ENCODE measurements at places on chromosomes 11 and 22.

GRCh38 chr22:46377525-46378425, 42.3 kb downstream of the TRMU start:
- no peak for DNase-seq

GRCh38 chr22:20240447-20240764, 27.7 kb downstream of the RTN4R start:
- DNase-seq, result no peak

DNA sequence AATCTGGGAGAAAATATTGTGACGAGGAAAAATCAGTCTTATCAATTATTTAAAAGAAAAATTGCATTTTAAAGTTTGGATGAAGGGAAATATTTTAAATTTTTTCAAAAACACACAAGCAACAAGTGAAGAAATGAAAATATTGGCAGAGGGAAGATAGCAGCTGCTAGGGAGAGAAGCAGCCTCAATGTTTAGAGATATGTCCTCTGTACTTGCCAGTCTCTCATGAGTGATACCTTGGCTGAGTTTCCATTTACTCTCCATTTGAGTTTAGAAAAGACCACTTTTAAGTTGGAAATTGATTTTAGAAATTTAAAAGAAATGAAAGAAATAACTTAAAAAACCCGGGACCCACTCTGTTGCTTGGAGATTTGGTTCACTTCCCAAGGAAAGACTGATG, 88.6 kb upstream of the DBX1 start:
- no peak for DNase-seq

GRCh38 chr11:73461964-73462363, 85.8 kb downstream of the RELT start:
- DNase-seq, result no peak

DNA sequence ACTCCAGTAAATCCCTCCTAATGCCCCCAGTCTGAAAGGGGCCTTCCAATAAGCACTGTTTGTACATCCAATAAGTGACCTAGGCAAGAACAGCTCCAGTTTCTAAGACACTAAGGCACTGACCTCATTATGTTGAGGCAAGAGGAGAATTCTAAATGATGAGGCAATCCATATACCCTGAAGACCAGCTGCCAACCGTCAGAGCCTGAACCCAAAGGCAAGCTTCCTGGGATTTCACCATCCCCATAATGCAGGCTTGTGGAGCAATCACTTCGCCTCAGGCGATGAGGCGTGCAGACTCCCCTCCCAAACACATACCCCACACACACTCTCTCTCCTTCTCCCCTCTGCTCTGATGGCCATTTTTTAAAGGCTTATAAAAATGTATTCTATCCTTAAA, 49.5 kb downstream of the LGR4 start:
- no peak for DNase-seq

DNA sequence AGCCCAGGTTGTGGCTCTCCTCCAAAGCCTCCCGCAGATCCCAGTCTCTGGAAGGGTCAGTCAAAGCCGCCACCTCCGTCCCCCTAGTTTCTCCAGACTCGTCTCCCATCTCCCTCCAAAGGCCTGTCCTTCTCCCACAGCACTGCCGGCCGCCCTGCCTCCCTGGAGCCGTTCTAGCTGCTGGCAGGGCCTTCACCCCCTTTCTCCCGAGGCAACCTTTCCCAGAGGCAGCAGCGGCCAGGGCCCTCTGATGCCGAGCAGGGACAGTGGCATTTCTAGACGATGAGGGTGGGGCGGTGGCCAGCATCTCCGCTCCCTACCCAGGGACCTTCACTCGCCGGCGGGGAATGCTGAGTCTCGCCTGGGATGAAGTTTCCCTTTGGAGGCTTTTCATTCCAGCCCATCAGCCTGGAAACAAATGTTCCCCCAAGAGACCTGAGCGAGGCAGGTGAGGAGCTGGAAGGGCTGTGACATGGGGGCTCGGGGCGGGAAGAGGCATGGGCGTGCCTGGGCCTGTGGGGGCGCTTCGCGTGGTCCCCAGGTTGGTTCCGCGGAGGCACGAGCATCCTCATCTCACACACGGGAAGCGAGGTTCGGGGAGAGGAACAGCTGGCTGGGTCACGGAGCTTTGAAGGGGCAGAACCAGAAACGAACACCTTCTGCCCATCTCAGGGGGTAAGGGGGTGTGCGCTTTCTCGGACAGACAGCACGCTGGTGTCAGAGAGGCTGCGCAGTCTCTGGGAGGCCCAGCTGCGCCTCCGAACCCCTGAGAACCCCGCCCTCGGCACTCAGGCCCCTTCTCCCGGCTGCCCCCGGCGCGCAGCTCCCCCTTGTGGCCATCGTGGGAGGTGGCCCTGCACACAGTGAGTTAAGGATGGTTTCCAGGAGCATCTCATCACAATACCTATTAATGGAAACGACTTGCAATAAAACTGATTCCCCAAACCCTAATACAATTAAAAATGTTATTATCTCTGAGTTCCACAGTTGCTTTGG, 18.1 kb upstream of the KLHL35 start:
- no peak for DNase-seq

DNA sequence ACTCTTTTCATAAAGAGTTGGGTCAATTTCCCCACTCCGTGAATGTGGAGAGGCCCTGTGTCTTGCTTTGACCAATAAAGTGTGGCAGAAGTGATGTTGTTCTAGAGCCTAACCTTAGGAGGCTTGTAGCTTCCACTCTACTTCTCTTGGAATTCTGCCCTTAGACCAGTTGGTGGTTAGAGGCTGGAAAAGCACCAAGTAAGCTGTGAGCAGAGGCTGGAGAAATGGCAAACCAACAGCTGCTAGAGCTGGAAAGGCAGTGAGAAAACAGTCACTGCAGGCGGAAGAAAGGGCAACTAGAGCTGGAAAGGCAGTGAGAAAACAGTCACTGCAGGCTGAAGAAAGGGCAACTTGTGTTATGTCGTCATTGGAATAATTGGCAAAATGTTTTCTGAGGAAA, 29.8 kb upstream of the MSANTD2 start:
- DNase-seq, result no peak

DNA sequence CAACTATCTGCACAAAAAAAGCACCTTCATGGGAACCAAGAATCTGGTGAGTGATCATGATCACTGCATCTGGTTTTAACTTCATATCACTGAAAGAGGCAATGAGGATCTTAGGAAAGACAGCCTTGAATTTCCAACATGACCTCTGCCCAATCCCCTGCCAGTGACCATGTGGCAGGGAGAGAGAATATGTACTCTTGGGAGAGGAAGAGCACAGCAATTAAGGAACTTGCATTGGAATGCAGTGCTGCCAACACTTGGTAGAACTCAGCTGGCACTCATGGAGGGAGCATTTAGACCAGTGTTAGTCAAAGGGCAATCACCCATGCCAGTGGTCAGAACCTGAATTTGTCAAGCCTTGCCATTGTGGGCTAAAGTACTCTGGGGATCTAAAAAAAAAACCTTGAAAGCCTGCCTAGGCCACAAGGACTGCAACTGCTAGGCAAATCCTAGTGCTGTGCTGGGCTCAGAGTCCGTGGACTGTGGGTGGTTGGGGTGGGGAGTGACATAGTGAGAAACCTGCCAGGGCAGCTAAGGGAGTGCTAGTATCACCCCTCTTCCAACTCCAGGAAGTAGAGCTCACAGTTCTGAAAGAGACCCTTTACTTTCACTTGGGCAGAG, 23.1 kb downstream of the JRKL start:
- DNase-seq, result no peak

DNA sequence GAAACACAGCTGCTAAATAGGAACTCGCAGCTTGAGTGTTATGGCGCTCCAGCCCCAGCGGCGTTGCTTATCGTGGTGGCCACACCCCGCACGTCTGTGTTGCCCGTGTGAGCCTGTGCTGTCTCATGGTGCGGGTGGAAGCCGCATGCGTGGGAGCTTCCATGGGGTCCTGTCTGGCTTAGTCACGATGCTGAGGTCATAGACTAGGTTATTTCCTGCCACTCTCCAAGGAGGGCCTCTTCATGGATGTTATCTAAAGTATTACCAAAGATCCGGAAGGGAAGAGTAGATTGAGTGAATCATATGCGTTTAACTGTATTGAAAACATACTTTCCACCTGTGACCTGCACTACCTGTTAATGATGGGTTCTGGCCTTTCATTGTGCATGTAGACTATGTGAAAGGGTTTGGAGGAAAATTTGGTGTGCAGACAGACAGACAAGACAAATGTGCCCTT, 21.7 kb downstream of the CTTN start:
- DNase-seq, result no peak

DNA sequence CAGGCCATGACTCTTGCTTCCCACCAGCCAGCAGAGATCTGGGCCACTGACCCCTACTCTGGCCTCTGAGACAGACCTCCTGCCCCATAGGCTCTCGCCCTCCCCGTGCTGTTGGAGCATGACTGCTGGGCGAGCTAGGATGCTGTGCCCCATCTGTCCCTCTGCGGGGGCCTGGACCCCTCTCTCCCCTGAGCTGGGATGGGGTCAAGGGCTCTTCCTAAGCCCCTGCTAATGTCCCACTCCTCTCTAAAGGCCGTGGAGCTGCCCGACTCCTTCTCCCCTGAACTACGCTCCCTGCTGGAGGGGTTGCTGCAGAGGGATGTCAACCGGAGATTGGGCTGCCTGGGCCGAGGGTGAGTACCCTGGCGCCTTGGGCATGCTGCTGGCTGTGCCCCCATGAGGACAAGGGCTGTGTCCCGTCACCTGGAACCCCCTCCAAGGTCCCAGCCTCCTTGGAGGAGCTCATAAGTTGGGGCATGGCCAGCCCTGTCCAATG, 6.2 kb upstream of the ANKRD13D start:
- no peak for DNase-seq

DNA sequence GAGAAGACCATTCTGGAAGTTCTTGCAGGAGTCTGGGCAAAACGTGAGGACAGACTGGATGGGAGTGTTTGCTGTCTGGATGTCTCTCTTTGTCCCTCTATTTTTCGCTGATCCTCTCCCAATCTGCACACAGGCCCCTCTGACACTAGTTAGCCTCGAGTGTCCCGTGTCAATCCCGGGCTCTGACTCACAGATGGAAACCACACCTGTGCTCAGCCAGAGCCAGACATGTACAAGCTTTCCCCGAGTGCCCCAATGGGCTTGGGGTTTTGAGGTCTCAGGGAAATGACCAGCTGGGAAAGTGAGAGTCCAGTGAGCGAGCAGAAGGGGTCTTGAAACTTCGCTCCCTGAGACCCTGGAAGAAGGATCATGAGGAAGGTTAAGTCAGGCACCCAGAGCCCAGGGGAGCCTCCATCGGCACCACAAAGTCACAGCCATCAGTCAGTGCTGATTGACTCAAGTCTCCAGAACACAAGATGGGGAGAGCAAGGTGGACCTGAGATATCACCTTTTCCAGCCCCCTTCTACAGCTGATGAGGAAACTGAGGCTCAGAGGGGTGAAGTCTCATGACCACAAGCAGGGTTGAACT, 13.9 kb downstream of the APOL2 start:
- DNase-seq, result no peak

- DNase-seq, result no peak
Measured at GRCh38 chr11:225734-226453, 10.2 kb downstream of the SIRT3 start.

DNA sequence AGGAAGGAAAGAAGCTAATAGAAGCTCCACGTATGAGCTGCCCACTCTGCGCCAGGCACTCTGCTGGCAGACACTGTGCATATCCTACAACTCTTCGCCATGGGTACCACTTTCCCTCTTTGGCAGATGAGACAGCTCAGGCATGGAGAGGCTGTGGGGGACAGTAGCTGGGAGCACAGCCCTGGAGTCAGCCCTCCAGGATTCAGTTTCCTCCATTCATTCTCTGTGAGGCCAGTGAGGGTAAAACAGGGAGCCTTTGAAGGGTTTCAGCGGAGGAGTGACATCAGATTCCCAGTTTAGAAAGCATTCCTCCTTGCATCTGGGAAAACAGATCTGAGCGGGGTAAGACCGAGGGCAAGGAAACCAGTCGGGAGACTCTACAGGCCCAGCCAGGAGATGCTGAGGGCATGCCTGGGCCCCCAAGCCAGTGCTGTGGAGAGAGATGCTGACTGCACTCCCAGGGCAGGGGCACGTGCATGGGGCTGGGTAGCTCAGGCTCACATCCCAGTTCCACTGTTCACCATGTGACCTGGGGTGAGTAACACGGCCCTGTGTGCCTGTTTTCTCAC, 58.3 kb upstream of the EMID1 start:
- no peak for DNase-seq

- DNase-seq, result no peak
Measured at GRCh38 chr11:5489576-5490357, 1.3 kb downstream of the OR52D1 start.
